Activated T-helper 1 cell treated with anti-CD3 and anti-CD28 coated beads, Interleukin-2, amount 50 U/mL, for 16 hours (primary cell): ENCODE measurements at places on chromosomes 16 and 17.

DNA sequence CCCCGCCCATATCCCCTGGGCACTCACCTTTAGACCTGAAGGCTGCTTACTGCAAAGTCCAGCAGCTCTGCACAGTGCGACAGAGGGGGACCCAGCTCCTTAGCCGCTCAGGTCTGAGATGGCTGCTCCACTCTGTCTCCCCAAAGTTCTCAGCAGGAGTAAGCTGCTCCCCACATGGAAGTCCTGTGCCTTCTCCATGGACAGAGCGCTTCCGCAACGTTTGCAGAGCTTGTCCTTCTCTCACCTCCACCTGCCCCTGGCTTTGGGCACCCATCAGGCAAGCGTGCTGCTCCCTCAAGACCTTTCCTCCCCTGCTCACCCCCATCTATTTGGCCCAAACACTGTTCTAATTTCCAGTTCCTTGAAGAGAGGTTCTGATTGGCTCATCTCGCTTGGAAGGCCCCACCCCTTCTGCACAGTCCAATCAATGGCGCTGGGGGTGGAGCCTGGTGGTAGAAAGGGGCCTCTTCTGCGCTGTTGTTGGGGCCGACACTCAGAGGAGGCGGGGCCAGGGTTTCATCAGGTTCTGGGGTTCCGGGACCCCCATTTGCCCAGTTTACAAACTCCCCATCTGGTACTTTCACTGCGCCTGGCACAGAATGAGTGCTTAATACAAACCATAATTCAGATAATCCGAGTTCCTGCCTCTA is 137.2 kb downstream of the CYLD start:
- DNase-seq = no peak

DNA sequence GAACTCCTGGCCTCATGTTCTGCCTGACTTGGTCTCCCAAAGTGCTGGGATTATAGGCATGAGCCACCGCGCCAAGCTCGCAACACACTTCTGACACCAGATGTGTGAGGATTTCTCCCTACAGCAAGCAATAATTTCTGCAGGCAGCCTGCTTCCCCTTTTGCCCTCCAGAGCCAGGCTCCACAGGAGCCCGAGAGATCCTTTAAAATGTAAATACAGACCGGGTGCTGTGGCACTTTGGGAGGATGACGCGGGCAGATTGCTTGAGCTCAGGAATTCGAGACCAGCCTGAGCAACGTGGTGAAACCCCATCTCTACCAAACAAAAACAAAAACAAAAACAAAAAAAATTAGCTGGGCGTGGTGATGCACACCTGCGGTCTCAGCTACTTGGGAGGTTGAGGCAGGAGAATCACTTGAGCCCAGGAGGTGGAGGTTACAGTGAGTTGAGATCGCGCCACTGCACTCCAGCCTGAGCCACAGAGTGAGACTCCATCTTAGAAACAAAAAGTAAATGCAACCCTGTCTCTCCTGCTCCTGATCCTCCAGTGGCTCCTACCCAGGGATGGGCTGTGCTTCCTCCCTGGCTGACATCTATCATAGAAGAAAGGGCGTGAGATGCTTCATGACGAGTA is 14.7 kb downstream of the C16orf96 start:
- DNase-seq = no peak

DNA sequence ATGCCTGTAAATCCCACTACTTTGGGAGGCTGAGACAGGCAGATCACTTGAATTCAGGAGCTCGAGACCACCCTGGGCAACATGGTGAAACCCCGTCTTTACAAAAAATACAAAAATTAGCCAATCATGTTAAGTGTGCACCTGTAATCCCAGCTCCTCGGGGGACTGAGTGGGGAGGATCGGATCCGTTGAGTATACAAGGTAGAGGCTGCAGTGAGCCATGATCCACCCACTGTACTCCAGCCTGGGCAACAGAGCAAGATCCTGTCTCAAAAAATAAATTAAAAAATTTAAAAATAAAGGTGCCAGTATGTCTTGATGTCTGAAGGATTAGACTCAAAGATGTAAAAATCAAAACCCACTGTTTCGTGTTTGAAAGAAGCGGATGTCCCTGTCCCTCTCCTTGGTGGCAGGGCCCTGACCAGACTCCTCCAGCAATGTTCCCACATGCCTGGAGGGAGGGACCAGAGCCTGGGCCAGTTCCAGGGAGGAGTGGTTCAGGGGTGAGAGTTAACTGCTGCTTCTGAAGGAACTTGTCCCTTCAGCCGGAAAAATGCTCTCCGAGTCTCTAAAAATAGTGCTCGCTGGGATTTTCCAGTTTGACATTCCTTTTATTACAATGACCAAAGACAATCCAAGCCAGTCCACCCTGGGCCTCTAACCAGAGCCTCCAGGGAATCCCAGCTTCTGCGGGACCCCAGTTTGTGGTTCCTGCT is 9.4 kb upstream of the CMTM4 start:
- no peak for DNase-seq

GRCh38 chr17:72422505-72423285 is 301.9 kb downstream of the SOX9 start:
- no peak for DNase-seq

DNA sequence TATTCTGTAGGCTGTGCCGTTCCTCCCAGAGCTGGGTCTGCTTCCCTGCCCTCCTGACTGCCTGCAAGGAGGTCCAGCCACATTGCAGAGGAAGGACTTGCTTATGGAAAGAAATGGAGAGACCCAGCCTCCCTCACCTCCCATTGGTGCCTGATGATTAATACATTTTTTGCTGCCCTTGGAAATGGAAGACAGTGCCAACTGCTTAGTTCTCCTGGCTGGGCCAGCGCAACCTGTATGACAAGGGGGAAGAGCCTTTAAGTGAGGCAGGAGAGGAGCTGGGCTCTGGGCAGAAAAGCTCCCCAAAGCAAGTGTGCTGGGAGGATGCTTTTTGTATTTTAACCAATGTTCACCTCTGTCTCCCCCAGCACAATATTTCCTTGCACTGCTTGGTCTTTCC is 238.5 kb downstream of the SOX9 start:
- no peak for DNase-seq

DNA sequence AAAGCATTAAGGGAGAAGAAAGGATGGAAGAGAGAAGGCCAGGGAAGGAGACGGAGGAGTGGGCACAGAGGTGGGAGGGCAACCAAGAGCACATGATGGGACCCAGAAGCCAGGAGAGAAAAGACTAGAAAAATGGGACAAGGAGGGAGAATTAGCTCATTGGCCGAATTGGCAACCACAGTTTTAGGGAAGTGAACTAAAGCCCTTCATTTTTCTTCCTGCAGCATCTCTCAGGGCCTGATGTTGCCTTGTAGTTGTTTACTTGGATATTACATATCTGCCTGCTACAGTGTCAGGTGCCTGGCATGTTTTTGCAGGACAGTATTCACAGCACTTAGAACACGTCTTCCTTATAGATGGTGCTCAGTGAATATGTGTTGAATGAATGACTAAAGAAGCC is 19.0 kb downstream of the EMP2 start:
- no peak for DNase-seq

- DNase-seq = no peak
Observed at GRCh38 chr16:49653577-49653976, 202.3 kb downstream of the ZNF423 start.

- no peak for DNase-seq
Observed at GRCh38 chr17:75724016-75725003, 3.1 kb downstream of the ITGB4 start.

- no peak for DNase-seq
Observed at GRCh38 chr16:70159355-70160348, 13.9 kb upstream of the CLEC18C start.

GRCh38 chr17:65463242-65463641 is 98.2 kb downstream of the AXIN2 start:
- DNase-seq = no peak

DNA sequence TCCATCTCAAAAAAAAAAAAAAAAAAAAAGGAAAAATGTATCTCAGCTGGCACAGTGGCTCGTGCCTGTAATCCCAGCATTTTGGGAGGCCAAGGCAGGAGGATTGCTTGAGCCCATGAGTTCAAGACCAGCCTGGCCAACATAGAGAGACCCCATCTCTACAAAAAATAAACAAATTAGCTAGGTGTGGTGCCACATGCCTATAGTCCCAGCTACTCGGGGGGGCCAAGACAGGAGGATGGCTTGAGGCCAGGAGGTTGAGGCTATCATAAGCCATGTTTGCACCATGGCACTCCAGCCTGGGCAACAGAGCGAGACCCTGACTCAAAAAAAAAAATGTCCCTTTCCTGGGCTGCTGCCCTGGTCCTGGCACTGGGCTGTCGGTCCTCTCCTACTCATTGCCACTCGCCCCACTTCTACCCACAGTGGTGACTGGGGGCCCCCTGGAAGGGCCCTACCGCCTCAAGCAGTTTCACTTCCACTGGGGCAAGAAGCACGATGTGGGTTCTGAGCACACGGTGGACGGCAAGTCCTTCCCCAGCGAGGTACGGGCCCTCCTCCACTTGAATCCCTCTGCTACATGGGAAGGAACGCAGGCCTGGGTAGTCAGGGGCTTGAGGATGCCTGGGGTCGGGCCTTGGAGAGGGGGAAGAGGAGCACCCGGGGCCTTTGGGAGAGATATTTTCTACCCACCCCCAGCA is 6.1 kb downstream of the CA7 start:
- no peak for DNase-seq

- no peak for DNase-seq
Observed at GRCh38 chr17:56593086-56593645, 333 bp upstream of the NOG start.

GRCh38 chr17:44761932-44762810 is 3.4 kb downstream of the ADAM11 start:
- DNase-seq = no peak

GRCh38 chr16:65323655-65324237 is 201.9 kb upstream of the CDH11 start:
- no peak for DNase-seq

DNA sequence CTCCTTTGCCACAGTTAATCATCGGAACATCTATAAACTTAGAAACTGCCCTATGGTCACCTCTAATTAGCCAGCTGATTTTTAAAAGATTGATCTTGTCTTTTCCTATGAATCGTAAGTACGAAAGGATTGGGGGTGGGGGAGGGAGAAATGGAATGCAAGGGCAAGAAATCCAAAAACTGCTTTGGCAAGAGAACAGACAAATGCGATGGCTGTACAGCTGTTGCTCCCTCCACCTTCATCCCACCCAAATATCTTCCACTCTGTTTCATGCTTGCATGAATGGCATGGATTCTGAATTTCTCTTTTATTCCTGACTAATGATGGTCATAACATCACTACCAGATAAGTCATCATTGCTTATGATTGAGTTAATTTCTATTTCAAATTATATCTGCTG is 165.7 kb downstream of the STX8 start:
- no peak for DNase-seq

- no peak for DNase-seq
Observed at GRCh38 chr17:71176331-71176730, 944.5 kb upstream of the SOX9 start.

DNA sequence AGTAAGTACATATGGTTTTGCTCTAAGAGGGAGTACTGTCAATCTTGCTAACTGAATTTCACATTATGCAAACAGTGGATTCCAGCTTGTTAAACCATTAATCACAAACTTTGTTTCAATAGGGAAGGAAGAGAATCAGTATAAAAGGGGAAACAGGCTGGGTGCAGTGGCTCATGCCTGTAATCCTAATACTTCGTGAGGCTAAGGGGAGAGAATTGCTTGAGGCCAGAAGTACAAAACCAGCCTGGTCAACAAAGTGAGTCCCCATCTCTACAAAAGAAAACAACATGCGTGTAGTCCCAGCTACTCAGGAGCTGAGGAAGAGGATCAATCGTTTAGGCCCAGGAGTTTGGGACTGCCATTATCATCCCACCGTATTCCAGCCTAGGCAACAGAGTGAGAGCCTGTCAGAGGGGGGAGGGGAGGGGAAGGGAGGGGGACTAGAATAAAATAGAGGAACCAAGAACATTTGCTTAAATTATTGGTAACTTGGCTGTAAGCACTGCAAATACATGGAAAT is 65.7 kb downstream of the FBXL20 start:
- no peak for DNase-seq

DNA sequence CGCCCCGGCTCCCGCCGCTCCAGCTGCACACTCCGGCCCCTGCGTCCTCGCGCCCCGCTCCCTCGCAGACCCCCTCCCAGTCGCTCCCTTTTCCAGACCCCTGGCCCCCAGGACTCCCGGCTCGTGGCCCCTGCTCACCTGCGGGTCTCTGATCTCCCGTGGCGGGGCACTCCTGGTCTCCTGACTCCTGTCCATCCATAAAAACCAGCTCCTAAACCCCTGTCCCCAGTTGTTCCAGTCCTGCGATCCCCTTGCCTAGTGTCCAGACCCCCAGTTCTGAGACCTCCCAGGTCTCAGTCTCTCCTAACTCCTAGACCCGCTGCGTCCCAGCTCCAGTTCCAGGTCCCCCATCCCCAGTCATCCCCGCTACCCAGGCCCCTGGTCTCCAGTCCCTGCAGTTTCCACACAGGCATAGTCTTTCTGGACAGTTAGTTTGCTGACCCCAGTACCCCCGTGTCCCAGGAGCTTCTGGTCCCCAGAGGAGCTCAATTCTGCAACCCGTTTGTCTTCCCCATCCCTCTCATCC is 379 bp downstream of the SNX29 start:
- peak; percentile 1 for DNase-seq
